ENCODE measurements at places on chromosomes 16 and 17. TPM values are rescaled to one million over a fixed set of nuclear protein-coding genes. Genes with fewer than 3 reads are reported as not detected.

Gene TLCD2
- 7.3 TPM for total RNA-seq

GRCh38 chr17:17760872-17761550 is 75.8 kb downstream of the SREBF1 start:
- DNase-seq, result no peak

Gene COX4I1
- total RNA-seq, result 186 TPM

DNA sequence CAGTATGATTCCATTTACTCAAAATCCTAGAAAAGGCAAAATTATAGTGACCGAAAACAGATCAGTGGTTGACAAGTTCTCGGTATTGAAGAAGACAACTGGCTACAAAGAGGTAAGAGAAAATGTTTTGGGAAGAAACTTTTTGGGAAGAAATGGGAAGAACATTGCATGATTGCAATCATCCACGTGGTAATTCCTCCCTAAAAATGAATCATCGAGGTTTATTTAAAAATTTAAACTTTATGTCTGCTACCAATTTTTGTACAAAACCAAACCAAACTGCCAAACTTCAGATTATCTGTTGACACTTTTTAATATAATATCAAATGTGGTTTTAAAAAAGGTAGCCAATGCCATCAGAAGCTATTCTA is 8.1 kb downstream of the SMURF2 start:
- no peak for DNase-seq

- no peak for DNase-seq
Observed at GRCh38 chr16:4373909-4374742, 2.5 kb downstream of the VASN start.

Gene FAM20A
- 14.9 TPM for total RNA-seq

DNA sequence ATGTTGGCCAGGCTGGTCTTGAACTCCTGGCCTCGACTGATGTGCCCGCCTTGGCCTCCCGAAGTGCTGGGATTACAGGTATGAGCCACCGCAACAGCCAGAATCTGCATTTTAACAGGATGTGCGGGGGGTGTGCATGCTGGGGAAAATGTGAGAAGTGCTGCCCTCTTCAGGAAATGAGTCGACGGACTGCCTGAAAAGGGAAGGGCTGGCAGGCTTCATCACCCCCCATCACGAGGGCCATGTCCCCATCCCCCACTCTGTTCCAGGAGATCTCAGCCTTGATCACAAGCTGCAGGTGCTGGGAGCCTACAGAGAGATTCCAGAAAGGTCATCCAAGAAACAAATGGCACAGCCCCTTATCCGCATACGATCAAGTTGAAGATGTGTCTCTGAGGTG is 195.3 kb upstream of the RPL38 start:
- no peak for DNase-seq

Gene MGAT5B
- 0.25 TPM for total RNA-seq

Gene KRTAP1-1
- not detected for total RNA-seq

DNA sequence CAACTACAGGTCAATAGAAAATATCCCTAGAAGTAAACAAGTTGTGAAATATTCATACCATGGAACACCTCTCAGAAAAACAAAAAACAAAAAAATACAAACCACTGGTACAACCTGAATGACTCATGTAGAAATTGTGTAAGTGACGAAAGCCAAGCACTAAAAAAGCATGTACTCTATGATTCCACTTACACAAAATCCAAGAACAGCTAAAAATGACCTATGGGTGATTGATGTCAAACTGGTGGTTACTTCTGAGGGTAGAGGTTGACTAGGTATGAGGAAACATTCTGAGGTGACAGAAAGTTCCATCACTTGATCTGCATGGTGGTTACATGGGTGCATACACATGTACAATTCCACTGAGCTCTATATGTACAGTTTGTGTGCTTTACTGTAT is 31.1 kb downstream of the DHRS7C start:
- no peak for DNase-seq

DNA sequence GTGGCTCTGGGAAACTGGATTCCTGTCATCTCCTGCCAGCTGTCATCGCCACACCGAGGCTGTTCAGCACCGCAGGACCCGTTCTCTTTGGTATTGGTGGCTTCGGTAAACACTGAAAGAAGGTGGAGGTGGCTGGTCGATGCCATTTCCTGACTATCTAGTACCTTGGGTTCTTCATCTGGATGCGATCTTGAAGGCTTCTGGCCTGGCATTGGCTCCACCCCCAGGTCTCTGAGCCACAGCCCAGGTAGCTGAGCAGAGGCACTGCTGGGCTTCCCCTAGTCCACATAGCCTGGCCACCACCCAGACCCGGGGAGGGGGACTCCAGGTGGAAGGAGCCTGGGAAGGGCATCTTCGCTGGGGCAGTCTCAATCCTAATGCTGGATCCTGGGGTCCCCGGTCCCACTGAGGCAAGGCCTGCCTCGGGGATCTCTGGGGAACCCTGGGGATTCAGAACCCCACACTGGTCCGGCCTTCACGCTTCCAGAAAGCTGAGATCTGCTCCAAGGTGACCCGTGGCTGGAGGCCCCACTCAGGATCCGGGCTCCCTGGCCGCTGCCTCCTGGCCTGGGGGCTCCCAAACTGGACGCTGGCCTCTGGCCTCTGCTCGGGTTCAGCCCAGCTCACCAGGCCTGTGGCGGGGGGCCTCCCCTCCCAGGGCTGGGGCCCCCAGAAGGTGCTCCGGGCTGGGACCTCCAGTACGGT is 1.8 kb downstream of the C16orf54 start:
- no peak for DNase-seq

DNA sequence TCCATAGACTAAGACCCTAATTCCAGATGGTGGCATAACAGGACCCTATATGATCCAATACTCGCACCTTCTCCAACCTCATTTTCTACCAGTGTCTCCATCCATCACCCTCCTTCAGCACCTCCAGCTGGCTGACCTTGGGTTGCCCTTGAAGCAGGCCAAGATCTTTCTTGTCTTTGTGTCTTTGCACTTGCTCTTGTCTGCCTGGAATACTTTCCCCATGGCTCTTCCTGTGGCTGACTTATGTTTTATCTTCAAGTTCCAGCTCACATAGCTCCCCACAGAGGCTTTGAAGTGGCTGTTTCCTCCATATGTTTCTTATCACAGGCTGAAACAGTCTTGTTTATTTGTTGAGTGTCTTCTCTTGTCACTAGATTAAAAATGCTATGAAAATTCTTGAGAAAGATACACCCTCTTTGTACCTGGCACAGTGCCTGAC is 29.6 kb upstream of the MMD start:
- no peak for DNase-seq

Gene CIITA
- 2.8 TPM for total RNA-seq

DNA sequence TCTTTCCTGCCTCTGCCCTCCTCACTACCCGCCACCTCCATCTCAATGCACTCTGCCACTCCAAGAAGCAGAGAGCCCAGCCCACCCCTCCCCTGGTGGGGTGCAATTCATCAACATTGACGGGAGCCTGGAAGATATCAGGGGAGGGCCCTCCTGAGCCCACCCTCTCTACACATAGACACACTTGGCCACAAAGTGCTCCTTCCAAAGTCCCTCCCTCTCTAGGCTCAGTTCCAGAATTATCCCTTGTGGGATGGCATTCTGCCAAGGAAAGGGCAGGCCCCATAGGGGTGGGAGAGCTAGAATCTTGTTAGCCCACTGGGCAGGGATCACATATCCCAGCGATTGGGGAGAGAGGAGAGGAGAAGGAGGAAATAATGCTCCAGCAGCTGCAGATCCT is 66.2 kb downstream of the TMEM132E start:
- DNase-seq, result no peak

- DNase-seq, result no peak
Observed at GRCh38 chr17:524406-524950, 171.9 kb upstream of the RPH3AL start.

Gene ZP2
- total RNA-seq, result not detected

DNA sequence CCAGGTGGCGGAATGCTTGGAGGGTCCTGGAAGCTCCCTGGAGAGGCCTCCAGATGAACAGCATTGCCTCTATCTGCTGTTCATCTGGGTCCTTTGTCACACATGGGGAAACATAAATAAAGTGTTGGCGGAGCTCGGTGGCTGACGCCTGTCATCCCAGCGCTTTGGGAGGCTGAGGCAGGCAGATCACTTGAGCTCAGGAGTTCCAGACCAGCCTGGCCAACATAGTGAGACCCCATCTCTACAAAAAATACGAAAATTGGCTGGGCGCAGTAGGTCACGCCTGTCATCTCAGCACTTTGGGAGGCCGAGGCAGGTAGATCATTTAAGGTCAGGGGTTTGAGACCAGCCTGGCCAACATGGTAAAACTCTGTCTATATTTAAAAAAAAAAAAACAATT is 2.2 kb downstream of the MYADML2 start:
- no peak for DNase-seq

DNA sequence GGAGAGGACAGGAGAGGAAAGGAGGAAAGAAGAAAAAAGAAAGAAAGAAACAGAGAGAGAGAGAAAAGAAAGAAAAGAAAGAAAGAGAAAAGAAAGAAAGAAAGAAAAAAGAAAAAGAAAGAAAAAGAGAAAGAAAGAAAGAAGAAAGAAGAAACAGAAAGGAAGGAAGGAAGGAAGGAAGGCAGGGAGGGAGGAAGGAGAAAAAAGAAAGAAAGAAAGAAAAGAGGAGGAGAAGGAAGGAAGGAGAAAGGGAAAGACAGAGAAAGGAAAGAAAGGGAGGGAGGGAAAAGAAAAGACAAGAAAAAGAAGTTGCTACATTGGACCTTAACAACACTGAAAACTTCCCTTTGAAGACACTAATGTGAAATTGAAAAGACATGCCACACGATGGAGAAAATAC is 56.6 kb upstream of the CCL2 start:
- DNase-seq, result no peak

DNA sequence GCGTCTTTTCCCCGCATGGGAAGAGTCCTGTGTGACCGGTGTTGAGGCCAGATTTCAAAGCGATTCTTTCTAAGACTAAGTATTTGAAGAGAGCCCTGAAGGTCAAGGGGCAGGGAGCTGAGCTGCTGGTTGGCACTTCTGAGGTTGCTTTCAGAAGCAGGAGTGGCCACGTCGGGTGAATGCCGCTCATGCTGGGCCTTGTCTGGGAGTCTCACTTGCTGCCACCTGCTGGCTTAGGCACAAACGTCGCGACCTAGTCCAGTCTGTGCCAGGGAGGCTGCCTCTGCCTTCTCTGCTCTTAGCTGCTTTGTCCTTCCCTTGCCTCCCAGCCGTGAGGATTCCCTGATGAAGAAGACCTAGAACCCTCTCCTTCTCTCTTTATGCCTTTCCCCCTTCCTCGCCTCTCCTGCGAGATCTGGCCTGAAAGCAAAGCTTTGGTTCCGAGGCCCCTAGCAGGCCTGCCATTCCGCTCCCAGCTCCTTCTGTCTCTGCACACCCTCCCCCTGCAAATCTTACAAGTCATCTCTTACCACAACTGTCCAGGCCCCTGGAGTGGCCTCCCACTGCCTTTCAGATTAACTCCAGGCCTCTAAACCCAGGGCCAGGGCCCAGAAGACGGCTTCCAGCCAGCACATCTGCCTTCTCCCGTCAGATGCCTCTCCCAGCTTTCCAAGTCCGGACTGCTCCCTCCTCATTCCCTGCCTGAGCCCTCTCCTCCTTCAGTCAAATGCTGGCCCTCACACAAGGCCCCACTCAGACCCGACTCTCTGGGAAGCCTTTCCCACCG is 11.4 kb downstream of the CTNS start:
- DNase-seq, result peak; percentile 61

DNA sequence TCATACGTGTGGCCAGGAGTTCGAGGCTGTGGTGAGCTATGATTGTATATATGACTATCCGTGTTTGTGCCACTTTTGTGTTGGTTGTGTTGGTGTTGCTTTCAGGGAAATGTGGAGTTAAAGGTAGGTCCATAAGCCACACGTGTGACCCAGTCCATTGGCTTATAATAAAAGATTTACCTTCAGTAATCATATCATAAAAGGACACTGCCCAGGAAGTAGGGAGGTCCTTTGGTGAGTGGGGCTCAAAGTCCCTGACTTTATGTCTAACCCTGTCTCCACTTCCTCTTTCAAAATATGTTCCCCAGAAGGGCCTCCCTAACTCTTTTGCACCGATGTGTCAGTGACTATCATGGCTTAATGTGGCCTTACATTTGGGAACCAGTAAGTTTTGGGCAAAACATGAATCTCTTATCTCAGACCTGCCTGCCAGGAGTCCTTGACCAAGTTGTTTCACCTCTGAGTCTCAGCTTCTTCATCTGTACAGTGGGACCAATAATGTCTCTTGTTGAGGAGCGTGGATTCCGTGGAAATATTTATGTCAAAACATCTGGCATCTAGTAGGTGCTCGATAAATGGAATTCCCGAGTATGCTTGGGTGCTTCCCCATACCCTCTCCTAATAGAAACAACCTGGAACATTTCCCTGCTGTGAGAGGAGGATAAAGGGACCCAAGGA is 4.8 kb downstream of the TNP2 start:
- DNase-seq, result no peak
